ENCODE measurements at places on chromosomes 16 and 17. TPM values are rescaled to one million over a fixed set of nuclear protein-coding genes. Genes with fewer than 3 reads are reported as not detected.

AATK gene
- total RNA-seq: 0.25 TPM

SCARF1 gene
- 0.23 TPM for total RNA-seq

KRTAP9-2 gene
- total RNA-seq: not detected

CDK5R1 gene
- total RNA-seq: 5.8 TPM

GGA2 gene
- 29.1 TPM for total RNA-seq

ZNF469 gene
- total RNA-seq: 7.7 TPM

CSF3 gene
- total RNA-seq: 0.97 TPM

NKD1 gene
- total RNA-seq: 0.15 TPM

LDHD gene
- total RNA-seq: 0.55 TPM

OR1A1 gene
- not detected for total RNA-seq

NR1D1 gene
- 8.2 TPM for total RNA-seq

PRSS27 gene
- total RNA-seq: 1.8 TPM

HS3ST2 gene
- not detected for total RNA-seq

ZNF286A gene
- total RNA-seq: 26.6 TPM

MMP15 gene
- total RNA-seq: 42.3 TPM

KRTAP4-3 gene
- total RNA-seq: not detected

GPRC5C gene
- total RNA-seq: 67.4 TPM

SYT17 gene
- 9.7 TPM for total RNA-seq

Measured in A549 treated with Mapracorat at 1 μM for 4 hours (cell line).